HS-27A (cell line): ENCODE measurements at places on chromosomes 7 and 10.
A peak's percentile ranks its signal among the peaks of the same experiment; 100 is the strongest.

GRCh38 chr10:114308531-114309363 lies 69.7 kb downstream of the VWA2 start:
- DNase-seq, result no peak

- no peak for DNase-seq
Observed at GRCh38 chr10:90738885-90739284, 119.0 kb downstream of the HTR7 start.

- DNase-seq, result no peak
Observed at GRCh38 chr10:18687706-18688105, 28.5 kb downstream of the ARL5B start.

GRCh38 chr7:155032978-155033377 lies 30.1 kb upstream of the PAXIP1 start:
- no peak for DNase-seq

DNA sequence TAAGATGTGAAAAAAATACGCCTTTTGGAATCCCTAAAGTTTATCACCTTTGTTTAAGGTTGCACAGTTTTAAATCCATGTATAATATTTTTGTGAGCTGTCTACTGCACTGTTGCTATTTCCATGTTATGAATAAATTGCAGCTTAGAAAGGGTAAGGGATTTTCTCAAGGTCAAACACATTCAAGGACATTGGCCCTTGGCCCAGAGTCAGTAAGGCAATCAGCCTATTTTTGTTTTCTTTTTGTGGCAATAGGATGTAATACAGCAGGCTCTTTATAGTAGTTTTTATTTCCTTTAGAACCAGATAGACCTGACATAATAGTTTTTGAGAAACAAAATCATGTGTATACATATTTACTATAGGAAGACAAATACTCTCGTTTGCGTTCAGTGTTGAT lies 219.8 kb downstream of the ACTR3B start:
- DNase-seq, result no peak

DNA sequence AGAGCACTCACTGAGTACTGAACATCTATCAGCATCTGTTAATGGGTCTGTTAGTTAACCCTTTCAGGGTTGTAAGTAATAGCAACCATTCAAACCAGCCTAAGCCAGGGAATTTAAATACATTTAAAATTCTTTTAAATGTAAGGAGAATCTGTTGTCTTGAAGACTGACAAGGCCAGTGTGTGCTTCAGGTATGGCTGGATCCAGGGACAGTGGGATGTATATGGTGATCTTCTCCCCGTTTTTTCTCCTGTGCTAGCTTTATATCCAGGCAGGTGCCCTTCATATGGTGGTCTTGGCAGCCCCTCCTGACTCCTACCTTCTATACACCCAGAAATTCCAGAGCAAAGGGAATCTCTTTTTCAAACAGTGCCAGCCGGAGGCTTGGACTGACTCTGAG lies 46.6 kb upstream of the DAGLB start:
- no peak for DNase-seq

GRCh38 chr7:51351661-51352060 lies 35.1 kb upstream of the COBL start:
- no peak for DNase-seq

- DNase-seq, result no peak
Observed at GRCh38 chr10:103080891-103081581, 112.0 kb downstream of the NT5C2 start.

DNA sequence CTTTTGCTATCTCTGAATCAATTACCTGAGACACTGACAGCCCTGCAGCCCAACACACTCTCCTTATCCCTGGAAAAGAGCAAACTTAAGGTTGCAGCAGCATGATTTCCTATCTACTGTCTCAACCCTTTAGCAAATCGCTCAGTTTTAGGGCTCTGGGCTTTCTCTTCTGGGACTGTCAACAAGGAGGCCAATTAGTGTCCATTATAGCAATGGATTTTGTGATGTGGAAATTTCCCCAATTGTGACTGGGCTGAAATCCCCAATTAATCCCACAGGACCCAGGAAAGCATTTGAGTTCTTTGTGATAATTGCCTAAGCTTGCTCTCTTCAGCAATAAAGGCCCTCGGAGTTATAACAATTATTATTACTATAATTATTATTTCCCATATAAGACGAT lies 197.0 kb downstream of the ZNF438 start:
- no peak for DNase-seq

GRCh38 chr10:103042908-103043307 lies 124.8 kb downstream of the CNNM2 start:
- no peak for DNase-seq

DNA sequence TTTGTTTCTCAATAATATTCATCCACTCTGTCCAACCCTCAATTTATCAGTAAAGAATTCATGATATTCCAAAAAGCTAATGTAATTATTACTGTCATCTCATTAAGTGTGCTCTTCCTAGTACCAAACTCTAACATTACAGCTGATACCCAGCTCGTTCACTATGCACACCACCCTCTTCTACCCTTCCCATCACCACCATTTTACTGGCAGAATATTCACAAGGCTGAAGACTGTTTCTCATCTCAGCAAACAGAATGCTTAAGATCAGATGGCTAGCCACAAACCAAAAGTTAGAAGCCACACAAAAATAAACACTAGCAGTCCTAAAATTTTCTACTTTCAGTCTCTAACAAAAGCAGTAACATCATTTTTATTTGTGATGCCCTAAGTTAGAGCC lies 121.5 kb downstream of the SRPK2 start:
- no peak for DNase-seq

DNA sequence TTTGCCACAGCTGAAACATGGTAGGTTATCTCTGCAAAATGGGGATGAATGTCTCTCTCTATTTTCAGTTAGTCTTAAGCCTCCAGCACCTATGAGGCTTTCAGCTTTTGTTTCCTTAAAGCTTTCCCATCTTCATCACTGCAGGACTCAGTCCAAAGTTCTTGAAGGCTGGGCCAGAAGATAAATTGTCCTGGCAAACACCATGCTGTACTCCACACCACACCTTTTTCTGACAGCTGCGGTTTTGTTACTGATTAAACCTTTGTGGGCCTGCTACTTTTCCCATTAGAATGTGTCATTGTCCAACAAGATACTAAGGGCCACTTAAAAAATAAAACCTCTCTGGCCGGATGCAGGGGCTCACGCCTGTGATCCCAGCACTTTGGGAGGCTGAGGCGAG lies 87.2 kb upstream of the A1CF start:
- no peak for DNase-seq

GRCh38 chr10:48205918-48206317 lies 68.6 kb downstream of the FRMPD2 start:
- no peak for DNase-seq

GRCh38 chr10:110364531-110364937 lies 59.8 kb upstream of the SMNDC1 start:
- no peak for DNase-seq

- DNase-seq, result no peak
Observed at GRCh38 chr7:42161719-42162118, 75.3 kb downstream of the GLI3 start.

DNA sequence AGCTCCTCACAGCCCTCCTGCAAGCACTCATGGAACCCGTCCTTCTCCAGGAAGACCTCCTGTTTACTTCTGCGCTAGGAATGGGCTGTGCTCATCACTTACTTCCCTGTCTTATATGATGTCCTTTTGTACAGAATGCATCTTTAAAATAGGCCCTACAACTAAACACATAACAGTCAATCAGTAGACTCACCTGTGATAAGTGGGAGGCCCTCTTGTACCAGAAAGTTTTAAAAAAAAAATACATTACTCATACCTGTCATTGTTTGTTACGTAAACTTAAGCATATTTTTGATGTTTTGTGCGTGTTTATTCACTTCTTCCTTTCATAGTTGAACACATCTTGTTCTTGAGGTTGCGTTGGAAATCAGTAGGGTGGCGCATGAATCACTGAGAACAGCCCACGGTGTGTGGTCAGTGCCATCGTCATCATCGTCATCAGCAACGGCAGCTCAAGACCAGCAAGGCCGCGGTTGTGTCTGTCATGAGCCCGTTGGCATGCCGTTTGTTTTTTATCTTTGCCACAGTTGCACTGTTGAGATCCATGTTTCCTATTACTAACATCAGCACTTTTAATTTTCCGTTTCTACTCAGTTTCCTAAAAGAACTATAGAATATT lies 232.8 kb downstream of the MGMT start:
- DNase-seq, result no peak

- DNase-seq, result no peak
Observed at GRCh38 chr7:18405726-18406125, 89.8 kb upstream of the HDAC9 start.

DNA sequence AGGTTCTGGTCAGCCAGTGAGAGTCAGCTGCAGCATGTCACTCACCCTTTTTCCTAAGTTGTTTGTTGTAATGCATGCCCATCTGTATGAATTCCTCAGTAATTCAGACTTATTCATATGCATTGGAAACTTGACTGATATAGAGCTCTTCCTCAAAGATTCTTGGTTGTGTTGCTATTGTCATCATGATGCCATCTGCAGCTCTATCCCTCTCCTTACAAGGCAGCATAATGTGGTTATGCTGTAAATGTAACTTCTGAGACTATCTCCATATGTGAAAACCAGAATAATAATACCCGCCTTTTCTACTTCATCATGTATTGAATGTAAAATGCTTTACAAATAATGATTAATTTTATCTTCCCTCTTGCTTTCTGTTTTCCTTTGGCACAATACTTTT lies 252.6 kb upstream of the MTPN start:
- DNase-seq, result no peak

DNA sequence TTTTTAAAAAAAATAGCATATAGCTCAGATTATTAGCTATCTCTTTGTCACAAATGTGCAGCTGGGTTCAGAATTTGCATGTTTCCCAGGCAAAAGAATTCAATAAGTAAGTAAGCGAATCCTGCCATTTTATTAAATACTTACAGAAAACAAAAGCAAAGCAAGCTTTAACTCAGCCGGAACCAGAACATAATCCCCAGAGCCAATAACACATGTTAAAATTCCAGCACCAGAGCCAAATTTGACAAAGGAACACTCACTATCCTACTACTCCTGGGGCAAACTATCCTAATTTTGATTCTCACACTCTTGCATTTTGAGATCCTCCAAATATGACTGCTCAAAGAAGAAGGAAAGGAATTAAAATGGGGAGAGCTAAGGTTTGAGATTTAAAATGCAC lies 32.6 kb downstream of the LRRTM3 start:
- DNase-seq, result no peak

GRCh38 chr7:123432601-123433000 lies 101.8 kb downstream of the IQUB start:
- no peak for DNase-seq

DNA sequence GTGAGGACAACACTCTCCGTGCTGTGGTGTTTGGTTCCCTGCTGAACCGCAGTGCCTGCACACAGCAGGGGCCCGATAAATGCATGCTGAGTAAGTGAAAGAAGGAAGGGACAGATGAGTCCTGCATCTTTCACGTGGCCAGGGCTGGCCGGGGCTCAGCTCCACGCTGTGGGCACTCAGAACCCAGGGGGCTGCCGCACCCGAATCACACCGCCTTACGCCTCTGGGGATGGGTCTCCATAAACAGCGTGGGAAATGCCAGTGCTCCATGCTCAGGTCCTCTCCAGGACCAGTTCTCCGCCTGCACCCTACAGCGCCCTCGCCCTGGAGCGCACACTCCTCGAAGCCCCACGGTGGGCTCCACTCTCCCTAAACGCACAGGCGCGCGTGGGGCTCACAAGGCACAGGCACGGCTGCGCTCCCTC lies 38.1 kb downstream of the RASGEF1A start:
- no peak for DNase-seq

DNA sequence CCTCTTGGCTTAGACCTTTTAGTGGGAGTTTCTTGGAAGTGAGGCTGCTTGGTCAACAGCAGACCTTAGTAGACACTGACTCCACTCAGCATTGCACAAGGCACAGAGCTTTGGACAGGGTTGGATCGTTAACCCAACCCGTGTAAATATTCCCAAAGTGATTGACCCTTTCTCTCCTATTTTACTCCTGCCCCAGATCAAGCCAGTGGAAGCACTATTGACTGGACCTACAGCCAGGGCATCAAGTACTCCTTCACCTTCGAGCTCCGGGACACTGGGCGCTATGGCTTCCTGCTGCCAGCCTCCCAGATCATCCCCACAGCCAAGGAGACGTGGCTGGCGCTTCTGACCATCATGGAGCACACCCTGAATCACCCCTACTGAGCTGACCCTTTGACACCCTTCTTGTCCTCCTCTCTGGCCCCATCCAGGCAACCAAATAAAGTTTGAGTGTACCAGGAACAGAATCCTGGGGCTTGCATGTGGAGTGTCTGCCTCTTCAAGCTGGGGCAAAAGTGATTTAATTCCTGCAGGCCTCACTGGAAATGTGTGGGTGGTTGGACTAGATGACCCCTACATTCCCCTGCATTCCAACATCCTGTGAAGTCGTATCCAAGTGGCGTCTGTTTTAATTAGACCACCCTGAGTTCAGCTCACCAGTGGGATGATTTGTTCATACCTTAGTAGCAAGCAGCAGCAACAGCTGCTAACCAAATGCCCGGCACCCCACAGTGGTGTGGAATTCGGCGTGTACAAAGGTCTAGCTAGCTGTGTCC lies 7.5 kb downstream of the CPA1 start:
- no peak for DNase-seq

DNA sequence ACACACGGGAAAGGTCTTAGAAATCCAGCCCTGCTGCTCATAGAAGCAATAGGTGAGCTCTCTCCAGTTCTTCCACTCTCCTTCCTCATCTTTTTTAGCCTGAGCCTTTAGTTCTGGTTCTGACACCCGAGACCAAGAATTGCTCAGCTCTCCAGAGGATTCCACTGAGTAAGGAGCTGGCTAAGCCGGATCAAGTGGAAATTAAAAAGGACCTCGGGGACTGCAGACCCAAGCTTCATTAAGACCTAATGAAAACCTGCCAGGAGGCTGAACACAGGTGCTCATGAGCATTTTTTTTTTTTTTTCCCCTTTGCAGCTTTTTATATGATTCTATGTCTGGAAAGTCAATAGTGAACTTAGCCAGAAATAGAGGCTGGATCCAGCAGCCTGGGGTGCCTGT lies 1176.0 kb upstream of the AUTS2 start:
- DNase-seq, result no peak

DNA sequence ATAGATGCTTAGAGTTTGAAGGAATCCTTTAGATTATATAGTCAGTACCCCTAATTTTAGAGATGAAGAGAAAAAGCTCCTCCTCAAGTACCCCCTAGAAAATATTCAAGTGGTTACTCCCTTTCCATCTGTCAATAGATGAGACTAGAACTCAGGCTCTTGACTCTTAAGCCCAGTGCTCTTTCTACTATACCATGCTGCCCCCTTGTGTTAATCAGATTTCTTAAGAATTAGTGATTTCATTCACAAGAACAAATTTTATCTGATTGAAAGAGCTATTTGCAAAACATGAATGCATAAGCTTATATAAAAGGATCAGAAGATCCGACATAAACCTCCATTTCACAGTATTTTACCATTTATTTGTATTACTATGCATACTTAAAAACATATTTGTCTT lies 179.3 kb downstream of the TFEC start:
- peak; percentile 15 for DNase-seq
